ENCODE measurements at places on chromosomes 4 and X. TPM values are rescaled to one million over a fixed set of nuclear protein-coding genes. Genes with fewer than 3 reads are reported as not detected.

ASB12 gene
- not detected for total RNA-seq

SSX4 gene
- not detected for total RNA-seq

AMOT gene
- total RNA-seq, result 3.2 TPM

NUP62CL gene
- not detected for total RNA-seq

SUPT20HL1 gene
- total RNA-seq, result not detected

TSPAN5 gene
- 41.8 TPM for total RNA-seq

MAN2B2 gene
- 26.8 TPM for total RNA-seq

AKAP14 gene
- not detected for total RNA-seq

CTAG1B gene
- not detected for total RNA-seq

CTSO gene
- total RNA-seq, result 25.0 TPM

FAM9B gene
- total RNA-seq, result not detected

ARMCX1 gene
- total RNA-seq, result 67.7 TPM

TEC gene
- total RNA-seq, result 1.8 TPM

PAGE5 gene
- not detected for total RNA-seq

HELT gene
- total RNA-seq, result not detected

IL9R gene
- total RNA-seq, result not detected

RTL9 gene
- total RNA-seq, result 0.72 TPM

SLC16A2 gene
- 15.6 TPM for total RNA-seq

BGN gene
- total RNA-seq, result 210 TPM

GATA1 gene
- total RNA-seq, result not detected

TMSB15C gene
- total RNA-seq, result 3.2 TPM

TCEANC gene
- total RNA-seq, result 6.5 TPM

MAMLD1 gene
- 2.7 TPM for total RNA-seq

MAOA gene
- total RNA-seq, result 4.1 TPM

CPZ gene
- total RNA-seq, result 44.5 TPM

EDA2R gene
- 13.4 TPM for total RNA-seq

USP17L19 gene
- not detected for total RNA-seq

SYP gene
- 0.29 TPM for total RNA-seq

CHRDL1 gene
- 25.9 TPM for total RNA-seq

NBDY gene
- 6.5 TPM for total RNA-seq

PRPS2 gene
- 24.2 TPM for total RNA-seq

BCOR gene
- total RNA-seq, result 14.7 TPM

ADH6 gene
- not detected for total RNA-seq

P2RY8 gene
- total RNA-seq, result under 0.01 TPM

ZNF518B gene
- total RNA-seq, result 25.3 TPM

RIPPLY1 gene
- total RNA-seq, result not detected

CLDN22 gene
- total RNA-seq, result not detected

USP26 gene
- total RNA-seq, result not detected

CLCN5 gene
- total RNA-seq, result 13.8 TPM

GUCY1B1 gene
- total RNA-seq, result 1.1 TPM

MAGEA2B gene
- total RNA-seq, result not detected

RPS6KA6 gene
- total RNA-seq, result 4.0 TPM

KLHL34 gene
- under 0.01 TPM for total RNA-seq

All from osteoblast (primary cell).